HepG2 (cell line): ENCODE measurements at places on chromosomes 5 and 9.

- DNase-seq = no peak
Measured at GRCh38 chr5:142846406-142846805, 76.2 kb downstream of the ARHGAP26 start.

- DNase-seq = no peak
Measured at GRCh38 chr5:2241842-2242241, 359.1 kb upstream of the IRX4 start.

GRCh38 chr5:134129411-134130238, 15.1 kb downstream of the TCF7 start:
- DNase-seq = no peak

DNA sequence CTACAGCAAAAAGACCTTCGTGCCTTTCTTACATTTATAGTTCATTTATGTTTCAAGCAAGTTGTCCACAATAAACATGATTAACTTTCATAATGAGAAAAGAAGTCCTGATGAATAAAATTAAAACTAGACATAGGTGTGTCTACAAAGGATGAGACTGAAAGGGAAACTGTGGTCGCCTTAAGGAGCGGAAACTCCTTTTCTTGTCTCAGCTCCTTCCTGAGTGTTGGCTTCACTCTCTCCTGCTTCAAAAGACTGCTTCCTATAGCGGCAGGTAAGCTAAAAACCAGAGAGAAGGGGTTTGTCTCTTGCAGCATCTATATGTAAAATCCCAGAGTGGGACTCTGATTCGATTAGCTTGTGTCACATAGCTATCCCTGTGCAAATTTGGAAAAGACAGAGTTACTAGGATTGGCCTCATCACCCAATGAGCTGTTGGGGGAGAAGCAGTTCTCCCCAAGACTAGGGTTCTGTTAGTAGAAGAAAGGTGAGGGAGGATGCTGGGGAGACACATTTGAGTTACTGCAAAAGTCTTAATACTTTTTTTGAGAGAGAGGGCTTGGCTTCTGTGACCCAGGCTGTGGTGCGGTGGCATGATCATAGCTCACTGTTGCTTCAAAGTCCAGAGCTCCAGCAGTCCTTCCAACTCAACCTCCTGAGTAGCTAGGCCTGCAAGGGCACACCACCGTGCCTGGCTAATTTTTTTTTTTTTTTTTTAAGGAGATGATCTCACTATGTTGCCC, 16.8 kb upstream of the CTSL start:
- DNase-seq = no peak

GRCh38 chr9:137486545-137487453, 27.7 kb upstream of the NSMF start:
- DNase-seq = no peak

DNA sequence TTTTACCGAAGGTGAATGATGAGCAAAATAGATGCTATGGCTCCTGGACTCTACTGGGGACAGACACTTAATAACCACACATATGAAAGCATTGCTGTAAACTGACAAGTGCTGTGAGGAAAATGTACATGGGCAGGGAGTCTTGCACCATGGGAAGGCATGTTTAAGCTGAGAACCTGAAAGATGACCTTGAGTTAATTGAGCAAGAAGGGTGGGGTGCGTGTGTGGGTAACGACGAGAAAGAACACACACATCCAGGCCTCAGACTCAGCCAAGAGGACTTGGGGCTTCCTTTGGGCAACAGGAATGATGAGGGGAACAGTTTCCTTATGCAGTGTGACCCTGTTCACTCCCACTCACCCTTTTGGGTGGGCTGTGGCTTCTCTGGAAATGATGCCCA, 73.1 kb downstream of the HSPA4 start:
- no peak for DNase-seq

DNA sequence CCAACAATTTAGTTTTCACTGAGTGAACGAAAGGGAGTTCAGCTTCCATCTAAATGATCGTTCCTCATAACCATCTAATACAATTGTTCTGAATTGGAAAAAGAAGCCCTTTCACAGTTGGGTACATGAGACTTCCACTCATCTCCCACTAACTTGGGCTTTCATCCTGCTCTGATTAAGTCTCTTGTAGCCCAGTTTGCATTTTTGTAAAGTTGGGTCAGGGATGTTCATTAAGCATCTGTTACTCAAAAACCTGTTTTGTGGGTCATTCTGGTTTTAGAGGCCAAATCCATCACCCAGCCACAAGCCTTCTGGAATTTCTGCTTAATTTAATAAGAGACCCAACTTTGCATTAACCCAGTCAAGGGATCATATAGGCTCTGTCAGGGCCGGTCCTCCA, 385.3 kb downstream of the BNC2 start:
- DNase-seq = no peak

- DNase-seq = no peak
Measured at GRCh38 chr9:114695948-114696347, 14.0 kb upstream of the TEX48 start.

- DNase-seq = no peak
Measured at GRCh38 chr5:65535529-65535987, 27.4 kb downstream of the CENPK start.

- DNase-seq = no peak
Measured at GRCh38 chr5:77993855-77994318, 217.7 kb upstream of the TBCA start.

GRCh38 chr5:68242743-68243142, 27.2 kb downstream of the PIK3R1 start:
- DNase-seq = no peak

DNA sequence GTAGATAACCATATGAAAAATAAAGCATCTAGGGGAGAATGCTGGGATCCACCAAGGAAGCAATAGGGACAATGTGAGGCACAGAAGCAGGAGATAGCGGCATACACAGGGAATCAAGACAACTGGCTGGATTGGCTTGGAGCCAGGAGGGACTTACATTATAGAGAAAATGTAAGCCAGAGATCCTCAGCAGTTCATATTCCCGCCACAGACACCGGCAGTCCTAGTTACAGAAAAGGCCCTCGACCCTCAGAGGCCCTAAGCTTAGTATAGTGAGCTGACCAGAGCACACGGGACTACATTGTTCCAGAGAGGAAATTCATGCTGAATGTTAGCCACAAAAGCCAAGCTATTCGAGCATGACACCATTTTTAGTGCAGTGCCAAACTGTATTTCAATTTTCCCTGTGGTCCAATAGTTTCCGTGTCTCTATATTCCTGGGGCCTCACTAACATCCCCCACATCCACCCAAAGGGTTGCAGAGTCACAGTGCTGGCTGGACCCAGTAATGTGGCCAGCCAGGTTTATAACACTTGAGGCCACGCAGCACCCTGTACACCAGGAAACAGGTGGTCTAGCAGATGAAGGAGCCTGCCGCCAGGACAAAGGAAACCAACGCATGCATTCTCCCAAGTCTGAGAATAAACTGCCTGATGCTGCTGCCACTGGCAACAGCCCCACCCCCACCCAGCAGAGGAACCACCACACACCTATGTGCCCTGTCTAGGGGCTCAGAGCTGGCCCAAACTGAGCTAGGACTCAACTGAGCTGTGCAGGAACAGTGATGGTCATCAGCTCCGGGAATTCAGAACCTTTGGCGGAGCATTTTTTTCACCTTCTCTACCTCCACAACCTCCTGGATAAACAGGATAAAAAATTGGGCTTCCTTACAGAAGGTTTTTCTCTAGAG, 693.2 kb upstream of the CHD1 start:
- no peak for DNase-seq

- DNase-seq = no peak
Measured at GRCh38 chr5:88881571-88881971, 1.4 kb downstream of the MEF2C start.
